ENCODE measurements at places on chromosomes 3 and 15.

DNA sequence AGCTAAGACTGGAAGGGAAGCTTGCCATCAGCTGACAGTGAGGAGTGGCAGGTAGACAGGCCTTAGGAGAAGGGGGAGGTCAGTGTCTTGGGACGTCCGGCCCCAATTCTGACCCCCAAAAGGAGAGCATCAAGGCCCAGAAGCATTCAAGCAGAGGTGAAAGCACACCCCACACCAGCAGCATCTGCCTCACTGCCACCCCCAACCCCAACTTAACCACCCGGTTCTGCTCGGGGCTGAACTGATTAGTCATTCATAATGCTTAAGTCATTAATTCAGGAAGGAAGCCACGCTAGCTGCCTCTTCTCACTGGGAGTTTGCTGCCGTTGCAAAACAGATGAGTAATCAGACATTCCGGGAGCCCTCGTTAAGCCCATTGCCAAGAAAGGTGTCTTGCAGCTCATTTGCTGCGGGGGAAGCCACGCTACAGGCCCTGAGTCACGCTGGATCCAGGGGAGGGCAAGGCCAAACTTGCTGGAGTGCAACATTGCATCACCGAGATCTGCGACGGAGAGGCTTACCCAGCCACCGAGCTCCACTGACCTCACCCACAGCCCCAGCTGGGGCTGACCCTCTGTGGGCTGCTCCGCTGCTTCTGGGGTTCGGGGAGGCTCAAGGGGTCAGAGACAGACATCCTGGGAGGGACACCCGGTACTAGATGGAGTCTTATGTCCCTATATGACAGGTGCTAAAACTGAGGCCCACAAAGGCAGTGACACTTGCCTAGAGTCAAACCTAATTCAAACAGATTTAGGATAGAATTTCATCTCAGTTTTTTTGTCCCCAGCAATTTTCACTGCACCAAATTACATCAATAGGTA lies 46.4 kb upstream of the HES1 start:
- H3K4me1 ChIP-seq = peaks cover 2% of the 10 kb centered on the region
- H3K27me3 ChIP-seq = peaks cover 21% of the 10 kb centered on the region
- H3K4me3 ChIP-seq = no peak overlapping the region
- H3K36me3 ChIP-seq = no peaks in the 10 kb centered on the region
- no peak overlapping the region for H3K27ac ChIP-seq

DNA sequence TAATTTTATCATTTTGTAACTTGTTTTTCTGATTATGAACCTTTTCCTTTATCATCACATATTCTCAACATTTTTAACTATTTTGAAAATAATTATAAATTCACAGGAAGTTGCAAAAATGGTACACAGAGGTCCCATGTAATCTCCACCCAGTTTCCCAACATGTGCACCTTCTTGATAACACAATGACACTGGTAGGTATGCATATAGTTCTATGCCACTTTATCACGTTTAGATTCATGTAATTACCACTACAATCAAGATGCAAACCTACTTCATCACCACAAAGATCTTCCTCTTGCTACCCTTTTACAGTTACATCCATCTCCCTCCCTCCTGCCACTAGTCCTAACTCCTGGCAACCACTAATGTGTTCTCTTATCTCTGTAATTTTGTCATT lies 413.9 kb downstream of the SHQ1 start:
- H3K4me3 ChIP-seq = peak overlapping the region; percentile 62
- H3K36me3 ChIP-seq = peaks cover 9% of the 10 kb centered on the region
- no peak for DNase-seq
- H3K27me3 ChIP-seq = no peaks in the 10 kb centered on the region
- H3K27ac ChIP-seq = peak overlapping the region; percentile 54

GRCh38 chr3:15342945-15343344 lies 10.6 kb upstream of the SH3BP5 start:
- no peaks in the 10 kb centered on the region for H3K27me3 ChIP-seq
- peaks cover 31% of the 10 kb centered on the region for H3K4me1 ChIP-seq
- H3K4me3 ChIP-seq = no peak overlapping the region
- DNase-seq = no peak
- no peaks in the 10 kb centered on the region for H3K36me3 ChIP-seq

- H3K4me3 ChIP-seq = no peak overlapping the region
- H3K36me3 ChIP-seq = no peaks in the 10 kb centered on the region
- peaks cover 3% of the 10 kb centered on the region for H3K4me1 ChIP-seq
- no peak overlapping the region for H3K27ac ChIP-seq
- no peak for DNase-seq
These were observed 91.5 kb upstream of the ATP2B2 start for GRCh38 chr3:10596746-10597448.

DNA sequence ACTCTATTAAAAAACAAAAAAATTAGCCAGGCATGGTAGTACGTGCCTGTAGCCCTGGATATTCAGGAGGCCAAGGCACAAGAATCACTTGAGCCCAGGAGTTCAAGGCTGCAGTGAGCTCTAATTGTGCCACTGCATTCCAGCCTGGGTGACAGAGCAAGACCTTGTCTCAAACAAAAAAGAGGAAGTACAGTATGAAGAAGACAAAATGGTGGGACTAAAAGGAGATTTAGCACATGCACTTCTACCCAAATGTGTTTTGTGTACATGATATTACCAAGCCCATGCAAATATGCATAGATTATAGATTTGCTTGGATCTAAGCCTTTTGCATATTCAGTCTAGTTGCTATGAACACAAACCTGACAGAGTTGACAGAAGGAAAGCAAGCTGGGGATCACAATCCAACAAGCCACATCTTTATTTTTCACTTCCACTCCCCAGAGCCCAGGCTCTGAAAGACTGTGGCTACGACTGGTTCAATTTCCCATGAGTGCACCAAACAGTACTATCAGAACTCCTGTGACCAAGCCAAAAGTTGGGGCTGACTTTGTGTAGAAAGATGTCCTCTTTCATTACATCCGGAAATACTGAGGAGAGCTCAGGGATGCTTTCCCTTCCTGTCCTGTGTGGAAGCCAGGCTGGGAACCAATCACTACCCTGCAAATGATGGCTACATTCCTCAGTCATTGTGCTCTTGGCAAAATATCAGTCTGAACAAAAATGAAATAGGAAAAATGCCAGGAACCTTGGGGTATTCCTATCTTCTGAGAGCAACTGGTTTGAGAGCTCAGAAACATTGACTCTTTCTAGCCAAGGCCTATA lies 49.4 kb downstream of the TGM4 start:
- peaks cover 3% of the 10 kb centered on the region for H3K4me1 ChIP-seq
- no peaks in the 10 kb centered on the region for H3K27me3 ChIP-seq
- peak overlapping the region; percentile 39 for H3K27ac ChIP-seq
- peaks cover 8% of the 10 kb centered on the region for H3K36me3 ChIP-seq

- H3K27ac ChIP-seq = no peak overlapping the region
- no peak for DNase-seq
- no peak overlapping the region for H3K4me3 ChIP-seq
- no peaks in the 10 kb centered on the region for H3K4me1 ChIP-seq
- H3K36me3 ChIP-seq = no peaks in the 10 kb centered on the region
These were observed 126.6 kb downstream of the TJP1 start for GRCh38 chr15:29695489-29696167.

DNA sequence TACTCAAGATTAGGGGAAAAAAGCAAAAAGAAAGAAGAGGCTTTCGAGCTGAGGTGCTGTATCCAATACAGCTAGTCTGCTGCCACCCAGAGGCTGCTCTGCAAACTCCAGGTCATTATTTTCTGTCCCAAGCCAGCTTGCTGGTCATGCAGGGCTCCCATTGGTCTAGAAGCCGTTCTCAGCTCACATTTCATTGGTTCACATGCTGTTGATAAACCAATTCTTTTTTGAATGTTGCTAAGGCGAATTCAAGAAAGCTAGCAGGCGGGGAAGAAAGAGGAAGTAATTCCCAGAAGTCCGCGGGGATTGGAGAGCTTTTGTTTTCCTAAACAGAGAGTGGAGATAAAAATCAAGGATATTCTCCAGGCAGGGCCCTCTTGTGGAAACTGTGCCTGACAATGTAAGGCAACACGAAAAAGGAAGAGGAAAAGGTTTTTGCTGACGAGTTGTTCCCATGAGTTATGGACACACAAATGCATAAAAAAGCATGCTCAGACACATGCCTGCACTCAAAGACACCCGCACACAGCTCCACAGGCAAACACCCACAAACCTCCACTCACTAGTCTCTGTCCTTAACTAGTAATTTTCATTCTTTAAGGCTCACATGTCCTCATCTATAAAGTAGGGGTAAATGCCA lies 33.4 kb downstream of the FSTL1 start:
- peak; percentile 49 for DNase-seq
- H3K4me1 ChIP-seq = peaks cover 17% of the 10 kb centered on the region
- H3K27ac ChIP-seq = peak overlapping the region; percentile 84
- H3K36me3 ChIP-seq = no peaks in the 10 kb centered on the region
- H3K4me3 ChIP-seq = peak overlapping the region; percentile 90

DNA sequence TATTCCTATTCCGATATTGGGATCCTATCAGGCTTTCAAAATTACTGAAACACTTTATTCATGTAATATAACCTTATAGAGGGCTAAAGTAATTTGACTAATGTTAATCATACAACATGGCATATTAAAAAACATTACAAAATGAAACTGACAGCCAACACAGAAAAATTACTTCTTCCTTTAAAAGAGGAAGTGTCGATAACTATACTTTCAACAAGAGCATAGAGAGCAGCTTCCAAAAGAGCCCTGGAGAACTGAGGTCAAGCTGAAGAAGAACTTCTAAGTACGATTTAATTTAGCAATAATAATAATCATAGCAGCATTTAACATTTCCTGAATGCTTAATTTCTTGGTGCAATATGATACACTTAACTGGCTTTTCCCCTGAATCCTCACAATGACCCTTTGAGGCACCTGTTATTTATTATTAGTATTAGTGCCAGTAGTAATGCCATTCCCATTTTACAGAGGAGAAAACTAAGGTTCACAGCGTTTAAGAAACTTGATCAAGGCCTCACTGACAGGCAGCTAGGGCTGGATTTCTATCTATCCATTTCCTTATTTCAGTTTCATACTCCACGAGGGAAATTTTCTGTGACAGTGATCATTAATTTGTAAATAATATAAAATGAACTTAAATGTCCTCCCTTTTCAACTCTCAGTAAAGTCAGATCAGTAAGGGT lies 181.6 kb downstream of the CFAP20DC start:
- no peak for DNase-seq
- no peaks in the 10 kb centered on the region for H3K4me1 ChIP-seq
- H3K36me3 ChIP-seq = no peaks in the 10 kb centered on the region
- no peak overlapping the region for H3K27ac ChIP-seq
- H3K4me3 ChIP-seq = no peak overlapping the region

DNA sequence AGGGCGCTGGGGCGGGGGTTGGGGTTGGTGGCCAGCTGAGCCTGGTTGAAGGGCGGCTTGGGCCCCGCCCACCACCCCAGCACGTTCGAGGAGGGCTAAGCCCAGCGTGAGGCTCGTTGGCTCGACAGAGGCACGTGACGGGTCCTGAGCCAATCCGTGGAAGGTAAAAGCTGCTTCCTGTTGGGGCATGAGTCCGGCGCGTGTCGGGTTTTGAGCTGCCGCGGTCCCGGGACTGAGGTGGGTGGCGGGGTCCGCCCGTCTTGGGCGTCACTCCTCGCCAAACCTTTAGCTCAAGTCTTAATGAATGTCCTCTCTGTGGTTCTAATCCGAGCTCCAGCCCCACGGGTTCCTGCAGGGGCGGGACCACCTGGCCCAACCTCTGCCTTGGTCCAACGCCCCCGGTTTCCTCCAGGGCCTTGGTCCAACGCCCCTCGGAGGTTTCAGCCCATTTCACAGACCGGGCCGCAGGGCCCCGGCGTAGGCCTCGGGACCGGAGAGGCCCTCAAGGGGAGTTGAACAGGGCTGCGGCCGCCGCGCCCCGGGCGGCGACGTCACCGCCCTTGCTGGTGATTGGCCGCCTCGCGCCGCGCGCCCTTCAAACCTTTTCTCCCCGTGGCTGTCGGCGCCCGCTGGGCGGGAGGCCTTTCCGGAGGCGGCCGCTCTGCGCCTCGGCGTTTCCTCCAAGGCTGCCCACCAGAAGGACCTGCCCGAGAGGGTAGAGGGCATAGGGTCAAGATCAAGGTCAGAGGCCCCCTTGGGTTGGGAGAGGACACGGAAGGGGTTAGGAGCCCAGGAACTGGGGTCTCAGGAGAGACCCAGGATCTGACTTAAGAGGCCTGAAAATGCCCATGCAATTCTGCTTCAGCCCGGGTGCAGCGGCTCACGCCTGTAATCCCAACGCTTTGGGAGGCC lies at the start of gene RCCD1:
TSS of gene RCCD1 (plus strand) at position 173 of the 912 bp plus-strand sequence. CDS start 1,851 bp downstream, outside the sequence.
- H3K27ac ChIP-seq = peak within 1 kb of the TSS; percentile 87
- H3K36me3 ChIP-seq = no peaks in the 10 kb centered on the region
- peaks cover 11% of the 10 kb centered on the region for H3K4me1 ChIP-seq
- DNase-seq = peak; percentile 77
- H3K27me3 ChIP-seq = no peaks in the 10 kb centered on the region
- H3K4me3 ChIP-seq = peak within 1 kb of the TSS; percentile 87

DNA sequence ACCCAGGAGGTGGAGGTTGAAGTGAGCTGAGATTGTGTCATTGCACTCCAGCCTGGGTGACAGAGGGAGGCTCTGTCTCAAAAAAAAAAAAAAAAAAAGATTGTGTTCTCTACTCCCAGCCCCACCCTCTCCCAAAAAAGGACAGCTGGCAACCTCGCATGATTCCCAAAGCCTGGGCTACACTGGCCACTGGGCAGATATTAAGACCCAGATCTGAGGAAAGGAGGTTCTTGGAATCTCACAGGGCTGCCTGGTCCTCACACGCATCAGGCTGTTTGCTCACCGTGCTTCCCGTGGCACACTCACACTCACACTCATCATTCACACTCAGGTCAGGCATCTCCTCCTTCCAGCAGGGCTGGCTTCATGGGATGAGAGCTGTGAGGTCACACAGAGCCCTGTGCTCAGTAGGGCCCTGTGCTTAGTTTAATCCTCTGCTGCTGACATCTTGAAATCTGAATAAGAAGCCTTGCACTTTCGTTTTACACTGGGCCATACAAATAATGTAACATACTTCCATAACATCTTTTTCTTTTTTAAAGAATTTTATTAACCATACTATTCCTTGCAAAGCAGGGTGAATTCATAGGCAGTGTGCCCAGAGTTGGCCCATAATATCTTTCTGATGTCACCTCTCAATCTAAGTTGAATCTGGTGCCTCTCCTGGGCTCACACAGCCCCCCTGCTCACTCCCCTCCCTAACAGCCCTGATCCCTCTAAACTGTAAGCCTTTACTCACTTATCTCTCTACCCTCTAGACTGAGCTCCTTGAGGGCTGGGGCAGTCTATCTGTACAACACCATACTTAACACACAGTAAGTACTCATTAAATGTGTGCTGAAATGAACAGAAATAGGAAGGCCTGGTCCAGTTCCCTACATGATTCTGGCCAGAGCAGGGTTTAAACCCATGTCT lies 50.2 kb upstream of the C15orf39 start:
- H3K36me3 ChIP-seq = no peaks in the 10 kb centered on the region
- no peak for DNase-seq
- peaks cover 7% of the 10 kb centered on the region for H3K4me1 ChIP-seq
- no peak overlapping the region for H3K4me3 ChIP-seq

GRCh38 chr15:63998489-63998888 lies 47.8 kb downstream of the DAPK2 start:
- H3K27ac ChIP-seq = peak overlapping the region; percentile 47
- no peaks in the 10 kb centered on the region for H3K36me3 ChIP-seq
- DNase-seq = no peak
- H3K4me1 ChIP-seq = peaks cover 23% of the 10 kb centered on the region
- peak overlapping the region; percentile 41 for H3K4me3 ChIP-seq

Data from T-helper 17 cell (primary cell).